NCI-H2081 treated with DMSO at 0.1 percent for 48 hours (cell line): ENCODE measurements at places on chromosomes 1 and 21.
A peak's percentile ranks its signal among the peaks of the same experiment; 100 is the strongest.

DNA sequence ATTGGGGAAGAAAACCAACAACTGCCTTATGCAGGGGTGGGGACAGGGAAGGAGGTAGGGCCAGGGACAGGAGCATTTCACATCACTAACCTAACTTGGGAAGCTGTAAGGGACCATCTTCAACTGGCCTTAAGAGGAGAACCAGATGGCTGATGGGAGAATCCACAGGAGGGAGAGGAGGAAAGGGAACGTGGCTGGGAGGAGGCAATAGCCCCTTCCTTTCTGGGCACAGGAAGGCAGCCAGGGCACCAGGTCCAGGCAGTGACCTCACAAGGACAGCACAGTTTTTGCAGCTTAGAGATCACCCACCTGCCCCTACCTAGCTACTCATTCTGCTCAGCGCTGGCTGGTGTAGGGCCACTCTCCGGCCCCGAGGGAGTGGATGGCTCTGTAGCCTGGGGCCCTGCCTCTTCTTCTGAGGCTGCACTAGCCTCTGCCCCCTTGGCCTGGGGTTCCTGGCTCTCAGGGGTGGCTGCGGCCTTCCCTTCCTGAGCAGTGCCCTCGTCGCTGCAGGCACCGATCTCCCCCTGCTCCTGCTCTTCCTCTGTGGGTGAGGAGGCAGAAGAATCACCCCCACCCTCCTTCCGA is 1.7 kb downstream of the MARCKSL1 start:
- DNase-seq: no peak

DNA sequence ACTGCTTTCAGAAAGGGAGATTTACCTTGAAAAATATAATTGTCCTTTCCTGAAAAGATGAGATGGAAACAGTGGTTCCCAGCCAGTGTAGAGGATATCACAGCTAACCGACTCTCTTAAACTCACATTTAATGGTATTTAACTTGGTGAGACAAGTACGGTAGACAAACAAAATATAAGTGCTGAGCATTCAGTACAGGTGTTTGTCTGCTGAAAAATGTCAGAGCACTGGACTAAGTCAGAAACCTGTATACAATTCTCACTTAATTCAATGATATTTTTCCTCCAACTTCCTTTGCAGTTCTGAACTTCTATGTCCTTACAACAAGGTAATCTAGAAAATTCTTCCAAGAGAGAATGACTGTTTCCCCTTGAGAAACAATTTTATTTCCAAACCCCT is at the start of gene LCE1B:
TSS of gene LCE1B (plus strand) at position 301 of the 400 bp plus-strand sequence. CDS start 476 bp downstream, outside the sequence.
- no peak for DNase-seq

GRCh38 chr1:41313661-41314131 is 47.5 kb upstream of the FOXO6 start:
- DNase-seq: no peak

DNA sequence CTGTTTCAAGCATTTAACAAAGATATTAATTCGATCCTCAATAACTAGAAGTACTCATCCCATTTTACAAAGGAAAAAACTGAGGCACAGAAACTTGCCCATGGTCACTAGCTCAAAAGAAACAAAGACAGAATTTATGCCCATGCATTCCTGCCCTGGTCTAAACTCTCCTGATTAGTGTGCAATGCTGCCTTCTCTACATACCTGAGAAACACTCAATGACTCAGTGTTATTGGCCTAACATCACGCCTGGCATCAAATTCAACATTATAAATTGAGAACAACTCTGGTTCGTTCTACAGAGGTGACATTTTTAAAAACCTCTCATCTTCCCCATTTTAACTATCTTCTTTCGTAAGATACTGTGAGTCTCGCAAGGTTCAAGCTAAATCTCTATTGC is 5.2 kb downstream of the APP start:
- no peak for DNase-seq

GRCh38 chr1:45009956-45010854 is 919 bp downstream of the HECTD3 start:
- DNase-seq: no peak

DNA sequence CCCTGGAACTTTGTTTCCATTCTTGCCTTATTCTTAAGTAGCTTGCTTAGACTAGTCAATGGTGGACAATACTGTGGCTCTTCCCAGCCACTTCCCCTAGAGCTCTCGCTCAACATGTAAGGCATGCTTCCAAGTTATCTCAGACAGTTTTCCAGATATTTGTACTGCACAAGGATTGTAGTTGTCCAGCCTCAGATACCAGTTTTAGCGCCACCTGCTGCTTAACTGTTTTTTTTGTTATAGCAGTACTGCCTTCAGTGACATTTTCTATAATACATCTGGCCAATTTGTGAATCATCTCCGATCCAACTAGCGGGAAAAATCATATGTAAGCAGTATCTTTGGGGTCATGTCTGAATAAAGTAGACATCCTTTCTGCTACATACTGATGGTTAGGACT is 346.7 kb upstream of the ADGRL4 start:
- DNase-seq: no peak

GRCh38 chr1:241592273-241592958 is 47.8 kb downstream of the CHML start:
- DNase-seq: no peak

- DNase-seq: no peak
These were observed 9.6 kb downstream of the CAMK2N1 start for GRCh38 chr1:20476265-20477038.

- DNase-seq: no peak
These were observed 53.3 kb downstream of the GATAD2B start for GRCh38 chr1:153869486-153869885.

DNA sequence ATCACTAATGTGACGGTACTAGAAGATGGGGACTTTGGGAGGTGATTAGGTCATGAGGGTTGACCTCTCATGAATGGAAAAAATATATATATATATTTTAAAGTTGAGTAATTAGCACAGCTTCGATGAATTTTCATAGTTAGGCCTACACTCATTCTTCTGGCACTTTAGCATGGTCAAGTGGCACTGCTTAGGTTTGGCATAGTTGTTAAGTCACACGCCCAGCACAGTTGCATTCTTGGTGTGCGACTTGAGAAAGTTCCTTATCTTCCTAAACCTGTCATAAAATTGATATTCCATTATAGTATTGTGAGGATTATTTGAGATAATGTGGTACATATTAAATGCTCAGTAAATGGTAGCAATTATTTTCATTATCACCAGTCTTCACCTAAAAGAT is 47.7 kb downstream of the MAN1A2 start:
- DNase-seq: no peak

GRCh38 chr1:91098299-91098906 is 76.6 kb upstream of the ZNF644 start:
- DNase-seq: no peak

DNA sequence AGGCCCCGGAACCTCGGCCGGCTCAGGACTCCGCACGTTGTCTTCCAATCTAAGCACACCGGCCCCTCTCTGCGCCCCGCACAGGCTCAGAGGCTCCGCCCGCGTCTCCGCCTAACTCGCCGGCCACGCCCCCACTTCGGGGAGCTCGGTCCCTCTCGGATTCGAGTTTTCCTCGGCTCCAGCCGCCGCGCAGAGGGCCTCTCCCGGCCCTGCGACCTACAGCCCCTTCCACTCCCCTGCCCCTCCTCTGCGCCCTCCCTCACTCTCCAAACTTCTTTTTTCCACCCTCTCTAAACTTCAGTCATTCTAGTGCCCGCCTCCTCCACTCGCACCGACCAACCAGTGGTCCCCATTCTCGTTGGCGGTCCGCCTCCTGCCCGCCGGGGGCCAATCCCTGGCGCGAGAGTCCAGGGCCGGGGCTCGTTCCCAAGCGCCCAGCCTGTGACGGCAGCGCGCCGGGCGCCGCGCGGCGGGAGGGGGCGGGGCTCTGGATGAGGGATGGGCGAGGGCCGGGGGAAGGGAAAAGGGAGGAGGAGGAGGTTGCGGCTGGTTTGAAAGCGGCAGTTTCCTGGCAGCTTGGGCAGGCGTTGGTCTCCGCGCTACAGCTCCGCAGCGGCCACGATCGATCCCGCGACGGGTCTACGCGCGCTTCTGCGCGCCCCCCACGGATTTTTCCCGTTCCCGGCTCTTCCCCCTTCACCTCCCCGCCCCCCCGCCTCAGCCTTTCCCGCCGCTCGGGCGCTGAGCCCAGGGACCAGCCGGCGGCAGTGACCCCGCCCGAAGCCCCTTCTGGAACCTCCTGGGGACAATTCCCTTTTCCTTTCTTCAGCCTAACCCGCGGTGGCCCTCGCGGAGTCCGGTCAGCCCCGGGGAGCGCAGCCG is at the start of gene MAGI3:
TSS of gene MAGI3 (plus strand) at position 563 of the 882 bp plus-strand sequence. CDS start 519 bp downstream, outside the sequence.
- peak; percentile 68 for DNase-seq
